HT-29 (cell line): ENCODE measurements at places on chromosomes 6 and 20.
A peak's percentile ranks its signal among the peaks of the same experiment; 100 is the strongest.

DNA sequence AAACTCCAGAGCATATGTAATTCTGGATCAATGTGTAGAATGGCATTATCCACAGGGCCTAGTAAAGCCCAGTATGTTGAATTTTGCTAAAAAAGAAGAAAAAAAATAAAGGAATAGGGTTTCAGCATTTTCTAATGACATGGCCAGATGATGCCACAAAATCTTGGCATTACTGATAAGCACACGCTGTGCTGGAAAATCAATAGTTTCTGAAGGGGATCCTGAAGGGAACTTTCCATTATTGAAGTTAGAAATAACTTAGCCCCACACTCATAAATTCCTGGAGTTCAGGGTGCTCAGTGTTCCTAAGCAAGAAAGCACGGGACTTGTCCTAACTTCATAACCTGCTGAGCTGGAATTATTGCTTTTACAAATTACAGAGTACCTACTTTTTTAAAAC lies 10.8 kb downstream of the TENT5A start:
- no peak for DNase-seq

GRCh38 chr6:161507375-161507774 lies 233.5 kb upstream of the AGPAT4 start:
- DNase-seq, result no peak

DNA sequence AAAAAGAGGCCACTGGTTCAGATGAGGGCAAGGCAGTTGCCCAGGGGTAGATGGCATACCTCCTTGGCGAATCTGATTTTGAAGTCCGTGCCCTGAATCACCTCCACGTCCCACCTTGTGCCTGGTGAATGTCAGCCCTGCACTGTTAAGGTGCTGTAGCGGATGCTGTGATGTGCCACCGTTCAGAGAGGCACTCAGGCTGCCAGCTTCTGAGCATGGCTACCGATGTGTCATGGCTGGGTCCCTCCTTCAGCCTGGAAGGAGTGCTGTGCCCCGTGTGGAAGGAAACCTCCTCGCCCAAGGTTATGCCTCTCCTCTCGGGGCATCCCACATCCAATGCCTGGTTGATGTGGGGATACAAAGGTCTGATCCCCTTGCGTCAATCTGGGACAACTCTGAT lies 43.6 kb downstream of the UST start:
- no peak for DNase-seq

- DNase-seq, result no peak
Measured at GRCh38 chr6:7591770-7592169, 1.8 kb downstream of the SNRNP48 start.

- no peak for DNase-seq
Measured at GRCh38 chr6:136701045-136701444, 91.2 kb downstream of the MAP3K5 start.

GRCh38 chr20:62452475-62453095 lies 23.2 kb downstream of the GATA5 start:
- DNase-seq, result peak; percentile 28

DNA sequence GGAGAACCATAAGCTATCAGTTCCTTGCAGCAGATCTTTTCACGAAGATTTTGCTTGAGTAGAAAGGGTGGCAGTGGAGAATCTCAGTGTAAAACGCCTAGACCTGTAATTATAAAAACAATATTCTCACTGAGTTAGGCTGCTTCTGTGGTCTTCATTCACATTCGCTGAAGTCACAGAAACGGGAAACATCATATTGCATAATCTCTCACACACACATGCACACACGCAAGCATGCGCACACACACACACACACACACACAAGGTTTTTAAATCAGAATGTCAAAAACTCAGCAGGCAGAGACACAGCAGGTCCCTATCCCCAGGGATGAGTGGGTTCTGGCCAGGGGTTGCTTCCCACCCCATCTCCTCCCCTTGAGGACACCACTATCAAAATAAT lies 175.5 kb downstream of the ATXN1 start:
- no peak for DNase-seq

DNA sequence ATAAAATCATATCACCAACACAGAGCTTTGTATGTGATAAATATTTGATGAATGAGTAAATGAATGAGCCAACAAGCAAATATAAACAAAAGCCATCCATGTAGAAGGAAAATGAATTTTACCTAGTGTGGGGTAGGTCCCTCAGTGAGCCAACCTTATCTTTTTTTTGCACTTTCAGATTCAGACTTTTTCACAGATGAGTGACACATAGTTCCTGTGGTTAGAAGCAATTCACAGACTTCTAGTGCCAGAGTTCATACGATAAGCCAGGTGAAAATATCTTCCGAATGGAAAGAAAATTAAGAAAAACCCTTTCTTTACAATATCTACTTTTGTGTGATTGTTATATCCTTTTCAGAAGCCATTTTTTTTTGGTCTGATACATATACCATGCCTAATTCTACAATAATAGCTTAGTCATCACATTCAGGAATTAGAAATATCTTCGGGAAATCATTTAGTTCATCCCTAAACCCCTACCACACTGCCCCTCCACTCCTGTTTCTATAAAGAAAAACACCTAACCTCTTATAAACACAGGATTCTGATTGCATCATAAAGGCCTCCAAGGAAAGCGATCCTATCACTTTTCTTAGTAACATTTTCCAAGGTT lies 82.7 kb upstream of the CNR1 start:
- DNase-seq, result no peak

- DNase-seq, result peak; percentile 33
Measured at GRCh38 chr6:117346142-117346930, 79.4 kb downstream of the ROS1 start.

GRCh38 chr6:166382500-166382932 lies 224 bp downstream of the MPC1 start:
- no peak for DNase-seq

GRCh38 chr6:32796848-32797776 lies 19.7 kb downstream of the HLA-DOB start:
- peak; percentile 61 for DNase-seq

GRCh38 chr6:26126394-26127235 lies 39.4 kb downstream of the HFE start:
- peak; percentile 36 for DNase-seq

DNA sequence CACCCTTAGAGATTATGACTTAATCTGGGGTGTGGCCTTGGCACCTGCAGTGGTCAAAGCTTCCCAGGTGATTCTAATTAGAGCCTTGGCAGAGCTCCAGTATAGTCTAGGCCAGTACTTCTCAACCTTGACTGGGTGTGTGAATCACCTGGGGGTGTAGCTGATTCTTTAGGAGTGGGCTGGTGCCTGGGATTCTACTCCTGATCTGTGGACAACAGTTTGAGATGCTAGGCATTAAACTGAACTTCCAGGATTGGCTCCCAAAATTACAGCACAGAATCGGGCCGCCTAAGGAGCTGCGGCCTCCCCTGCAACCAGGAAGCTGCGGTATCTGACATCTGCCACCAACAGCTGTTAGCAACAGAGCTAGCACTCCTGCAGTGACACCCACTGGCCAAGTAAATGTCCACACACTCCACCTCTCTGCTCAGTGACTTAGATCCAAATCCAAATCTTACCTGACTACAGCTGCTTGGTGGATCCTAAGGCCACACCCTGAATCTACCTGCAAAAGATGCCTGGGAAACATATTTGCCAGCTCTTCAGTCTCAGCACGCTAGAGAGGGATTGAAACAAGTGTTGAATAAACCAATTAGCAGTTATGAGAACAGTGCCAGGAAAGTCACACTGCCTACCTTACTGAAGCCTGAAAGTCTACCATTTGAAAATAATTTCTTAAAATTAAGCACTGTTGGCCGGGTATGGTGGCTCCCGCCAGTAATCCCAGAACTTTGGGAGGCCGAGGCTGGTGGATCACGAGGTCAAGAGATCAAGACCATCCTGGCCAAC lies 126.7 kb downstream of the UNC5CL start:
- peak; percentile 54 for DNase-seq

DNA sequence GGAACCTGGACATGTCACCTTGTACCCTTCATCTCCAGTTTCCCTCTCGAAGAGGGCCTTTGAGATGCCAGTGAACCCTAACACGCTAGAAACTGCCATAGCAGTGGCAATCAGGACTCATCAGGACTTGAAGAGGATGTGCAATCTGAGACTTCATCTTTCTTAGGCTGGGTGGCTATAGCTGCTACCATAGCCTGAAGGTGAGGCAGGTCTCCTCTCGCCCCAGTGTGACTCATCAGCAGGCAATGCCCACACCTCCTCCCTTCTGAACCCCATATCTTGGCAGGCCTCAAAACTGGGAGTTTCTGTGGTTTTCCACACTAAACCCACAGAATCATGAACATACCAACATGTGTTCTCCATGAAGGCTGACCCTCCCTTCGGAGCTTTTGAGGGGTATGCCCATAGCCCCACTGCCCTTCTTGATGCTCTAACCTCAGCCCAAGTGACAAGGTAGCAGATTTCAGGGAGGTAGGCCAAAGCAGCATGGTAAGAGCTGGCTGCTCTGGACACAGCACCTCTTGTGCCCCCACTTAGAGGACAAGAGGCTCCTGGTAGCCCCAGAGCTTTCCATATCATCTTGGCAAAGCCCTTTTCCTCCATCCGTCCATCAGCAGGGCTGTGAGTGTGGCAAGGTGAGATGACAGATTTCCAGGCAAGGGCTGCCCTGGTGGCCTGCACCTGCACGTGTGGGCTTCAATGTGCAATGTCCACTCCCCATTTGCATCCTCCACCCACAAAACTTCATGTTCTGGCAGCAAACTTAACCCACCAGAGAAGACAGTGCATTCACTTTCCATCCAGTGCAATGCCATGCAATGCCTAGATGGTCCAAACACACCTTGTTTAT lies 2.6 kb downstream of the BLCAP start:
- peak; percentile 91 for DNase-seq

DNA sequence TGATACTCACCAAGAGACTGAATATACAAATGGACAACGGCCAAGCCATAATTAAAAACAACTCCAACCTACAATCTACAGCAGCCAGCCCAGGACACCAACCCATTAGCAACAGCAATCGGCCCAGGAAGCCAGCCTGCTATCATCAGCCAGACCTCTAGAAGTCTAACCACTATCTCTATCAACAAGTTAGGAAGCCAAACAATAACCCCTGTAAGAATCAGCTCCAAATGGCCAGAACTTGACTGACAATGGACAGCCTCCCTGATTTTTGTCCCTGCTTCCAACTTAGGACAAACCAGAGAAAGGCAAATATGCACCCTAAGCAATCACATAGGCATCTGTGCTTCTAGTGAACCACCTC lies 511.8 kb upstream of the JARID2 start:
- DNase-seq, result no peak

- no peak for DNase-seq
Measured at GRCh38 chr20:52494244-52494643, 302.7 kb upstream of the ZFP64 start.

DNA sequence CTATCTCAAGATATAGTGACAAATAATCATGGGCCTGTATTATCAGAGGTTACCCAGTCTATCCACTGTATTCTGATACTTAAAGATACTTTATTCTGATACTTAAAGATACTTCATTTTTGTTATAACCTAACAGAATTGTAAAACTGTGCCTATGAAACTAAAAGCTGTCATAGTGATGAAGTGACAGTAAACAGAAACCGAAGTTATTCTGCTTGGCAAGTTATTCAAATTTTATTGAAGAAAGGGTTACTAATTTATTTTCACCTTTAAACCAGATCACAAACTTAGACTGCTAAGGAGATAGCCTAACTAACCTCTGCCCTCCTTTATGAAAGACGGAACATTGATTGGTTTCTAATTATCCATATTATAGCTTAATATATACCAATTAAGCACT lies 604.6 kb upstream of the IMPG1 start:
- no peak for DNase-seq

GRCh38 chr6:128005009-128005408 lies 104.2 kb upstream of the THEMIS start:
- no peak for DNase-seq

- DNase-seq, result peak; percentile 20
Measured at GRCh38 chr6:6788394-6789032, 200.0 kb downstream of the LY86 start.

GRCh38 chr6:111423055-111423633 lies 59.9 kb downstream of the REV3L start:
- no peak for DNase-seq

GRCh38 chr6:9131616-9132015 lies 696.3 kb upstream of the SLC35B3 start:
- no peak for DNase-seq

- no peak for DNase-seq
Measured at GRCh38 chr6:135784507-135784906, 67.0 kb upstream of the PDE7B start.

- no peak for DNase-seq
Measured at GRCh38 chr6:29490552-29490951, 2.8 kb upstream of the MAS1L start.

GRCh38 chr6:12291071-12291838 lies 1.1 kb downstream of the EDN1 start:
- DNase-seq, result peak; percentile 44

- DNase-seq, result no peak
Measured at GRCh38 chr6:159438106-159438505, 254.9 kb downstream of the SOD2 start.

DNA sequence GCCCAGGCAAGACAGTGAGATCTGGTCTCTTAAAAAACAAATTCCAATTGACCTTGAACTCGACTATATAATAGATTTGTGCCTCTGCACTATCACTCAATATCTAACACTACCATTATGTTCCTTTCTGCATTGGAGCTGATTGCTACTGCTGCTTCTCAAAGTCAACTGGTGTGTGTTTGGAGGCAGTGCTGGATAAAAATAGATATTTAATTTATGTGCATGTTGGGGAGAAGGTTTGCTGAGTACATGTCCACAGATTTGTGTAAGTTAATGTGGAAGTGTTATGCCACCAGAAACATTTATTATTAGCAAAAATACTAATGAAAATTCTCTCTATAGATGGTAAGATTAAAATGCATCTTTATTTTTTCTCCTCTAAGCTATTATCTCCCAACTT lies 39.5 kb downstream of the ATP9A start:
- DNase-seq, result no peak

DNA sequence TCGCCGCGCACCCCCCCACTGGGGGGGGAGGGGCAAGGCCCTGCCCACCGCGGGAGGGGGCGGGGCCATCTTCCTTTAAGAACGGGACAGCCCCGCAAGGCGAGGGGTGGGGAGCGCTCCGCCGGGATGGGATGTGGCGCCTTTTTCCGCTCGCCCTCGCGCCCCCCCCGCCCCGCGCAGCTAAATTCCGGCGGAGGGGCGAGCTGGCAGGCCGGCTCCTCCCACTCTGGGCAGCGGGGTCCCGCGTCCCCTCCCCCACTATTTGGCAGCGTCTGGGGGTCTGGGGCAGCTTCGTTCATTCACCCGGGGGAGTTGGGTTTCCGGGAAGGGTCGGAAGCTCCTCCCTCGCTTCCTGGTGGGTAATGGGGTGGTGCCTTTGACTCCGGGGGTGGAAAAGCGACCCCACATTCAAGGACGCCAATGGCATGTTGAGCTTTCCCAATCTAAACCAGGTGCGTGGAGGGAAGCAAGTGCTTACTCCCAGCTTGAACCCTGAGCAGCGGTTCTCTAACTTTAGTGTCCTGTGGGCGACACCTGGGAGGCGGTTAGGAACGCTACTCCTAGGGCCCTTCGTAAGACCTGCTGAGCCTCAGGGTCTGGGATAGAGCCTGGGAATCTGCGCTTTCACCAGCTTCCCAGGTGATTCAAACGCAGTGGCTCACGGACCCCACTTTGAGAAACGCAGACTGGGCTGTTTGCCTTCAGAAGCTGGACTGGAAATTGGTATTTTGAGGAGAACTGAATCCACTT lies 927 bp downstream of the ASXL1 start:
- DNase-seq, result peak; percentile 72
